ENCODE measurements at places on chromosomes 4 and X.

DNA sequence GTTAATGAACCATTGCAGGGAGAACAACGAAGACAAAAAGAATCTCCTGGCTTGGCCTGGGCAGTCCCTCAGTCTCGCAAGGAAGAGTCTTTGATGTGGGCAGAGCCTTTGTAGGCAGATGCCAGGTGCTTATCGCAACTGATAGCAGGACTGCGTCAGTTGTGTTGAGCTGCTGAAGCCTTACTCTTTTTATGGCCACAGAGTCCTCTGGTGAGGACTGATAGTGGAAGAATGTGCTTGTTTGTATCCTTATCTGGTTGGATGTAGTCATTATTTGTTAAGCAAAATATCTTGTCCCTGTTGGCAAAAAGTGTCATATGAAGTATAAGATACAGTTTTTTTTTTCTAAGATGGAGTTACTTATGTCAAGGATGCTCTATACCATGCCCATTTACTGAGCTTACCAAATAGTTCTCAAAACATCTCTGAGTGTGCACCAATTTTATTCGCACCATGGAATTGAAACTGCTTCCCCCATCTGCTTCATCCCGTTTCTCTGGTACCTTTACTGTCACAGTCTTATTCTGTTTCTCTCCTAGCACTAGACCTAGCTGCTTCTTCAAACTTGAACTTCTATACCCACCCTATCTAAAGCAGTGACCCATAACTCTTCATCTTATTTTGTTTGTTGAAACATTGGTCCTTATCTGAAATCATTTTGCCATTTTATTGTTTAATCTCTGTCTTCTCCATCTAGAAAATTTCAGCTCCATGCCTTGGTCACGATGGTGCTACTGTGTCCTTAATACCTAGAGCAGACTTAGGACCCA lies 47.0 kb upstream of the SPRY1 start:
- no peak for DNase-seq

DNA sequence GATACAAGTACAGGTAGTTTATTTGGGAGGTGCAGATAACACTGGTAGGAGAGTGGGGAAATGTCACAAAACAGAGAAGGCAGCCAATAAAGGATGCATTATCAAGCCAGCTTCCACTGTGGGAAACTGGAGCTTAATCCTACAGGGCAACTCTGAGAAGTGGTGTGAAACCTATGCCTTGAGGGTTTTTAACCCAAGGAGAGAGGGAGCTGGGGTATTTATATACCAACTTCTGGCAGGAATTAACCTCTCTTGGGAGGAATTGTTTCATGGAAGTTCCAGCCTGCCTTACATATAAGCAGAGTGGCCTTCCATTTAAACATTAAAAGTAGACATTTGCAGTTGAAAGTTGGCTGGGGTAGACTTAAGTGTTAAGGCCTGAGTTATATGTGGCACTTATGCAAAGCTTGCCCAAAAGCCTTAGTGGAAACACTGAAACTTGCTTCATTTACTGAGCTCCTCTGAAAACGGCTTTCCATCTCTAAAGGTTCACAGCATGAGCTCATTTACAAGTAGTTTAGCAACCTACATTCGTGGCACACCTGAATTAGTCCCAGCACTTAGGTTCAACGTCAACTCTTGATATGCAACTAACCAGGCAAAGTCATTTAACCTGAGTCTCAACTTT lies 19.2 kb downstream of the MAGEB17 start:
- no peak for DNase-seq

- no peak for DNase-seq
These were observed 13.5 kb downstream of the RXFP1 start for GRCh38 chr4:158535130-158535614.

- DNase-seq = no peak
These were observed 205.1 kb downstream of the PPP3CA start for GRCh38 chr4:101142259-101142658.

DNA sequence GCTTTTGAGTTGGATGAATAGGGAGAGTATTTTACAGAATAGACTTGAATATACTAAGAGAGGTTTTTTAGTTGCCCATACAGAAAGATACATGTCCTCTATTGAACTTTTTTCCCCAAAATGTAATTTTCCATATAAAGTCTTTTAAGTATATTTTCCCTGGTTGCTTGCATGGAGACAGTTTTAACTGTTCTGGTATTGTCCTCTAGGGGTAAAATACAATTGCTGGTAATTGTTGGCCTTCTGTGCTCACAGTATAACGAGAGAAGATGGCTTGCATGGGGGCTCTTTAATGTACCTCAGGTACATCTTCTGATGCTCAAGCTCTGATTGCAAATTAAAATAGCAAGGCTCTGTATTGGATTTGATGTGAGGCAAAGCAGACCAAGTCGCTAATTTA lies 136.1 kb downstream of the ARX start:
- DNase-seq = no peak

DNA sequence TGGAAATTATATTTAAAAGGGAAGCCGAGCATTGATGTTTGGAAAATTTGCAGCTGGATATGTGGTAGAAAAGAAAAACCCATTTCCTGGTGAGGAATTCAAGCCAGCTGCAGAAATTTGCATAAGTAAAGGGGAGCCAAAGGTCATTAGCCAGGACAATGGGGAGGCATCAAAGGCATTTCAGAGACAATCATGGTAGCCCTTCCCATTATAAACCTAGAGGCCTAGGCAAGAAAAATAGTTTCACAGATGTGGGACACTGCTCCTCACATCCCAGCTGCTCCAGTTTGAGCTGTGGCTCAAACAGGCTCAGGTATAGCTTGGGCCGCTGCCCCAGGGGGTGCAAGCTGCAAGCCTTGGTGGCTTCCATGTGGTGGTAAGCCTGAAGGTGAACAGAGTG lies 35.8 kb downstream of the NAP1L3 start:
- no peak for DNase-seq

DNA sequence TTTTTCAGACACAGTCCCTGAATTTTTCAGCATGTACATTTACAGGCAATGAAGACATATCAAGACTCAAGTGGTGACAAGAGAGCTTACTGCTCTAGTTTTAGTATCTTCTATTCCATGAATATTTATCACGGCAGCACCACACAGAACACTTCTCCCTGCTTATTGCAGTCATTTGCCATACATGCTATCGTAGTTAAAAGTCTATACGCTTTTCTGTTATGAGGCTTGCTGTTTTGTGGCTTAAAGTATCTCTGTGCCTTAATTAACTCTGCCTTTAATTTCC lies 65.4 kb upstream of the GK2 start:
- DNase-seq = no peak

GRCh38 chr4:87971866-87972265 lies 3.6 kb upstream of the SPP1 start:
- DNase-seq = no peak

- peak; percentile 55 for DNase-seq
These were observed at the start of gene SLC9A7 for GRCh38 chrX:46758956-46759644. Gene SLC9A7, minus strand, starts transcription at chrX:46759118. Its CDS starts 89 bp downstream, at chrX:46759029.

DNA sequence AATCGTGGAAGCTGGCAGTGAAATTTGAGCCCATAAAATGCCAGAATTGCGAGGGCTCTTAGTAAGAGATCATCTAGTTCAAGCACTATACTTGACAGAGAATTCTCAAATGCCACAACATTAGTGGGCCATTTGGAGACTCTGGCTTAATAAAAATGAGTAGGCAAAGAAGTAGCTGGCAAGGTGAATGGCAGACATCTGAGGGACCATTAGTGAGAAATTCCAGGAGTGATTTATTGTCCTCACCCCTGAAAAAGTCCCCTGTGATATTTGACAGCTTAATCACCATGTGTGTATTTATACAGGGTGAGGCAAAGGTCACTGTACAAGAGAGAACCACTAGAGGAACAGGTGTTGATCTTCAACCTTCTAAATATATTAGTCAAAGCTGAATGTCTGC lies 207.5 kb downstream of the CHRDL1 start:
- DNase-seq = no peak

- DNase-seq = no peak
These were observed 30.4 kb downstream of the TBC1D14 start for GRCh38 chr4:6939761-6940743.

DNA sequence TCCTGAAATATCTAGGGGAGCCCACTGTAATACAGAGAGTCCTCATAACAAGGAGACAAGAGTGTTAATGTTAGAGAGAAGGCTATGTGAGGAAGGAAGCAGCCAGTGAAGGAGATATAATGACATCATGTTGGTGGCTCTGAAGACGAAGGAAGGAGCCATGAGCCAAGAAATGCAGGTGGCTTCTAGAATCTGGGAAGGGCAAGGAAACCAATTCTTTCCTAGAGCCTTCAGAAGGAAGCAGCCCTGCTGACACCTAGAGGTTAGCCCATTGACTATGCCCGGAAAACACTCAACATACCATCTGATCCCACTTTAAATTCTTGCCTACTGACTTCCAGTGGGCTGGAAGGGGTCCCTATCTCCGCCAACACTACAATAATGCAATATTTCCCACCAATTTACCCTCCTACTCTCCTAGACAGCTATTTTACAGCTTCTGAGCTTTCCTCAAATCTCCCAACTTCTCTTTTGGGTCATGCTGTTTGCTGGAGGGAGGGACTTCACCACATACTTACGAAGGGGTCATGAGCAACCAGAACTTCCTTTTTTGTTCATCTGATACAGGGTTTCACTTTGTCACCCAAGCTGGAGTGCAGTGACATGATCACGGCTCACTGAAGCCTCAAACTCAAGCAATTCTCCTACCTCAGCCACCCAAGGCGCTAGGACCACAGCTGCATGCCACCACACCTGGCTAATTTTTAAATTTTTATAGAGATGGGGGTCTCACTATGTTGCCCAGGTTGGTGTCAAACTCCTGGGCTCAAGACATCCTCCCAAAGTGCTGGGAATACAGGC lies 25.2 kb upstream of the G3BP2 start:
- DNase-seq = no peak

DNA sequence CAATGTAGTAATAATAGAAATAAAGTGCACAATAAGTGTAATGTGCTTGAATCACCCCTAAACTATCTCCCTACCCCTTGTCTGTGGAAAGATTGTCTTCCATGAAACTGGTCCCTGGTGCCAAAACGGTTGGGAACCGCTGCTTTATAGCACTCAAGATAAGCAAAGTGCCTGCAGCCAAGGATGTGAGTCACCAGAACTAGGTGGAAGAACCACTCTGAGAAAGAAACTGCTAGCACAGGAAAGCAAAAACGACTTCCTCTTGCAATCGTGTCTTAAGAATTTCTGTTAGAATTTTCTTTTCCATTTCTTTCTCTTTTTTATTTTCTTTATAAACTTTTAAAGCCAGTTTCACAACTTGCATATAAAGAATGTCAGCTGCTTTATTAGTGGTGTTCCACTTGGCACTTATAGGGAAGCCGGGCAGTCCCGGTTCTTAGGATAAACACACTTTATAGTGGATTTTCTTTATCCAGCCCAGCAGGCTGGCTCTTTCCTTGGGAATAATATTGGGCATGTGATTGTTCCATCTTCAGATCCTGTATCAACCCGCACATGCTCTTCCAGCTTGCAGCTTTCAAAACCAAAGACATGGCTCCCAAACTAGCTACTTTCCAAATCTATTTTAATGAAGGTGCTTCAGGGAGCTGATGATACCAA lies 32.3 kb upstream of the CXCL8 start:
- no peak for DNase-seq

GRCh38 chrX:136215559-136215958 lies 35.6 kb downstream of the MAP7D3 start:
- no peak for DNase-seq

- DNase-seq = no peak
These were observed 135.5 kb downstream of the PJA1 start for GRCh38 chrX:69029771-69030170.

DNA sequence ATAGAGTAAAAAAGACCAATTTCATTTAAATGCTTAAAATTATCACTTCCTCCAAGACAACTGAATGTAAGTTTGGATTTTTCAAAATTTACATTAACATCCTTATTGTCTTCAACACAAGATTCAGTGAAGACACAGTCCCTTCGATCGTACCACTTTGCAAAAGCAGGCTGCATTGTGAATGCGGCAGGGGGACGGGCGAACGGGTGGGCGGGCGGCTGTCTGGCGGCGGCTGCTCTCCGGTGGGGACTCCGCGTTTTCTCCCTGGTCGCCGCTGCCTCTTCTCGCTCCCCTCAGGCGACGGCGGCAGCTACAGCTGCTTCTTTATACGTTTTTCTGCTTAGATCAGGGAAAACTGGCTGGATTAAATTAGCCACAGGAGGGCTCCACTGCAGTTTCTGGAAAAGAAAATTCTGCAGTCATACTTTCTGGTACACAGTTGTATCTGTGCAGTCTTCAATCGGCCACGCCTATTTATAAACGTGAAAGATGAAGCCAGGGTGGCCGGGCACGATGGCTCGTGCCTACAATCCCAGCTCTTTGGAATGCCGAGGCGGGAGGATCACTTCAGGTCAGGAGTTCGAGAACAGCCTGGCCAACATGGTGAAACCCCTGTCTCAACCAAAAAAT lies 33.9 kb upstream of the HPF1 start:
- no peak for DNase-seq

DNA sequence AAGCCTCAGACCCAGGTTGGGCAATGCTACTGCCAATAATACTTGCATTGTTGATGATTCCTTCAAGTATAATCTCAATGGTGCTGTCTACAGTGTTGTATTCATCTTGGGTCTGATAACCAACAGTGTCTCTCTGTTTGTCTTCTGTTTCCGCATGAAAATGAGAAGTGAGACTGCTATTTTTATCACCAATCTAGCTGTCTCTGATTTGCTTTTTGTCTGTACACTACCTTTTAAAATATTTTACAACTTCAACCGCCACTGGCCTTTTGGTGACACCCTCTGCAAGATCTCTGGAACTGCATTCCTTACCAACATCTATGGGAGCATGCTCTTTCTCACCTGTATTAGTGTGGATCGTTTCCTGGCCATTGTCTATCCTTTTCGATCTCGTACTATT lies 7.4 kb downstream of the LPAR4 start:
- DNase-seq = no peak

DNA sequence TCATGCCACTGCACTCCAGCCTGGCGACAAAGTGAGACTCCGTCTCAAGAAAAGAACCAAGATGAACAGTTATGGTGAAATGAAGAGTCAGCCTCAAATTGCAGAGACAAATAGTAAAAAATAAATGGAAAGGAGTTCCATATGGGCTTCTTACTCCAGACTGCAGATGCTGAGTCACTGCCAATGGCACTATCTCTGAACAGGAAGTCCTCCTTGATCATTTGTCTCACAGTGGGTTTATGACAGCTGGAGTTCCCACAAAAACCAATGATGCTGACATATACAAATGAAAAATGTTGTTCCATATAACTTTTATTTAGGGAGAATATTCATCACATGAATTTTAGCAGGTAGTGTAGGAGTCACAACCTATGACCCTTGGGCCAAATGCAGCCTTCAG lies 631.6 kb downstream of the PCDH18 start:
- DNase-seq = no peak

- peak; percentile 61 for DNase-seq
These were observed 553 bp downstream of the SEPTIN6 start for GRCh38 chrX:119692191-119693039.

- DNase-seq = no peak
These were observed 156.7 kb downstream of the TENT5D start for GRCh38 chrX:80576806-80577533.

- no peak for DNase-seq
These were observed 39.3 kb upstream of the HPGD start for GRCh38 chr4:174561560-174561959.

GRCh38 chr4:41365681-41366080 lies 109.0 kb downstream of the UCHL1 start:
- no peak for DNase-seq

All from stimulated activated naive CD4-positive, alpha-beta T cell (primary cell).